ENCODE measurements at places on chromosomes 13 and 19. TPM values are rescaled to one million over a fixed set of nuclear protein-coding genes. Genes with fewer than 3 reads are reported as not detected.
A peak's percentile ranks its signal among the peaks of the same experiment; 100 is the strongest.

CCDC169 gene
- 0.62 TPM for total RNA-seq

ZNF99 gene
- total RNA-seq, result not detected

PINLYP gene
- total RNA-seq, result 0.96 TPM

MRPL34 gene
- total RNA-seq, result 65.1 TPM

HSH2D gene
- total RNA-seq, result not detected

ZNF575 gene
- total RNA-seq, result 1.3 TPM

FREM2 gene
- total RNA-seq, result 0.67 TPM

GPC6 gene
- 81.8 TPM for total RNA-seq

LHB gene
- not detected for total RNA-seq

STX10 gene
- 39.7 TPM for total RNA-seq

ANO8 gene
- 9.0 TPM for total RNA-seq

RFPL4AL1 gene
- not detected for total RNA-seq

LRRC4B gene
- total RNA-seq, result not detected

CLPTM1 gene
- total RNA-seq, result 115 TPM

CFD gene
- total RNA-seq, result 0.65 TPM

GRCh38 chr19:6087074-6087571 lies 23.2 kb downstream of the RFX2 start:
- DNase-seq, result no peak

DNA sequence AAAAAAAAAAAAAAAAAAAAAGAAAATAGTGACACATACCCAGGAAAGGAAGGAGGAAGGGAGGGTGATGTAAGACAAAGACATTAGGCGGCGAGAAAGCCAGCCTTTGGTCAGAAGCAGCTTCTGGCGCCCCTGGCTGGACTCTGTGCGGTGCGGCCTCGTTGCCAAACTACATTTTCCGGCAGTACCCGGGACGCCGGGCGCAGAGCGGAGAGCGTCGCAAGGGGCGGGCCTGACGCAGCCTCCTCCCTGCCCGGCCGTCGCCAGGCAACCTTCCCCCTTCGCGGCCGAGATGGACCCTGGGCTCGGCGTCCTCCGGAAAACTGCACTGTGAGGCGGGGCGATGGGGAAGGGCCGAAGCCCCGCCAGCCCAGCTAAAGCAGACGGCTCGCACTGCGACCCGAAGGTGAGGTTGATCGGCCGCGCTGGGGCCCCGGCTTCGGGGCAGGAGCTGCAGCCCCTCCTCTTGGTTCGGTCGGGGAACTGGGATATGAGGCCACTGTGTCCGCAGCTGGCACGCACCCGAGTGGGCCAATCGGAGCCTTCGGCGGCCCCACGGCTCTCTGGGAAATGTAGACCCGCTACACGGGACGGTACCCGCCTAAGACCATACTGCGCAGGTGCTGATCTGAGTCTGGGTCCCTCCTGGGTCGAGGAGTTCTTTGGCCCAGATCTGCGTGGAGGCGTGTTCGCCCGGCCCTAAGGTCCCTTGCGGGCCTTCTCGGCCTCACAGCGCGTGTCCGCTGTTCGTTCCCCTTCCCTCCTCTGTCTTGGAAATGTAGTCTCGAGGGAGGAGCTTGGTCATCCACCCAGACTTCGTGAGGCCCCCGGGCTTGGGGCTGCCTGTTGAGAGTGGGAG lies 2.3 kb upstream of the MZF1 start:
- peak; percentile 78 for DNase-seq

- DNase-seq, result no peak
Measured at GRCh38 chr19:986083-986482, 1.9 kb downstream of the WDR18 start.

DNA sequence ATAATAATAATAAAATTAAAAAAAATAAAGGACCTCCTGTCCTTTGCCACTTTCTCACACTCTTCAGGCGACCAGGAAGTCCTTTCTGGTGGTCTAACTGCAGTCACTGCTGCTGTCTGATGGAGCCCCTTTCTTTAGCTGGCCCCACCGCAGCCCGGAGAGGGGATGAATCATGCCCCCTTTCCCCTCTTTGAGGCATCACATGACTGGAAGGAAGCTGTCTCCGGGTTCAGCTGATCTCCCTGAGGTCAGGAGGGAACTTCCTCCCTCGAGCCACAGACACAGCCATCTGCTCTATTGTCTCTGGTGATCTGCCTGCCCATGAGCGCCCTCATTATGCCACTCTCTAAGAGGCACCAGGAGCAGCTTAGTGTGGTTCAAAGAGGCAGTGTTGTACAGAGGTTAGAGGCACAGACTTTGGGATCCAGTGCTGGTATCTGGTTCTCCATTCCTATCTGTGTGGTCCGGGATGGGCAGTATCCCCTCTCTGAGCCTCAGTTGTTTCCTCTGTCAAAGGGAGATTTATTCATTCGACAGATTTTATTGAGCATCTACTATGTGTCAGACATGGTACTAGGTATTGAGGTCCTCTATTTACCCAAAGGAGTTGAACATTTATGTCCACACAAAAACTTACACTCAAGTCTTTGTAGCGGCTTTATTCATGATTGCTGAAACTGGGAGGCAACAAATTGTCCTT lies 30.0 kb downstream of the VAV1 start:
- DNase-seq, result no peak

DNA sequence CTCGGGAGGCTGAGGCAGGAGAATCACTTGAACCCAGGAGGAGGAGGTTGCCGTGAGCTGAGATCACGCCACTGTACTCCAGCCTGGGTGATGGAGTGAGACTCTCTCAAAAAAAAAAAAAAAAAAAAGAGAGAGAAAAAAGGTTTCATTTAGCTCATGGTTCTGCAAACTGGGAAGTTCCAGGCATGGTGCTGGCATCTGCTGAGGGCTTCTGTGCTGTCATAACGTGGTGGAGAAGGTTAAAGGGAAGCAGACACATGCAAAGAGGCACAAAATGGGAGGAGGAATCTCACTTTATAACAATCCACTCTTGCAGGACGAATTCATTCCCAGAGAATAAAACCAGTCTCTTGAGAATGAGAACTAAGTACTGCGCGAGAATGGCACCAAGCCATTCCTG lies 34.9 kb upstream of the SIAH3 start:
- DNase-seq, result no peak

DNA sequence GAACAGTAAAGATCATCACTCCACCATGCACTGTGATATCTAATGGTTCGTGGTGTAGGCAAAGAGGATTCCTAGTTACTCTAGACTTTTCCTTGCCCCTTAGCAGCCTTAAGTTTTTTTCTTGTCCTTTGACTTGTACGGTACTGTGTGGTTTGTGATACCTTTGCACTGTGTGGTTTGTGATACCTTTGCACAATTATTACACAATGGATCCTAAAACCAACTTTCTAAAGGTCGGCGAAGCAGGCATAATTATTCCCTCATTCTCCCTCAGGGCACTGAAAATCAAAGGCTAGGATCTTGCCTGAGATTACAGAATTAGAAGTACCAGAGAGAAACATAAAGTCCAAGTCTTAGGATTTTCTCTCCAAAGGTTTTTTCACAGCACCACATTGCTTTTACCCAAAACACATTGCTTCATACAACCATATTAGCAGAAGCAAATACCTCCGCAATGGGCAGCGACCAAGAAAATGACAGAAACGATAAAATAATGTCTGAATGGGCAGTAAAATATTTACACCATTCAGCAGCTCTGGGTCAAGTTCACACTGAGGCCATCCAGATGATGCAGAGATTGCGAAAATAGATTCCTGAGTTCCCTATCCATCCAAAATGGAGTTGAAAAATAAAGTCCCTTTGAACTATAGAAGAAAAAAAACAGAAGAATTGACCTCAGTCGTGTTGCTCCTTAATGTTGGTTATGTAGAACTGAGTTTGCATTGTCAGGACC lies 106.4 kb downstream of the FGF14 start:
- peak; percentile 16 for DNase-seq

- DNase-seq, result no peak
Measured at GRCh38 chr19:31903979-31904378, 441.4 kb upstream of the ZNF507 start.

- no peak for DNase-seq
Measured at GRCh38 chr13:97630725-97631124, 196.8 kb downstream of the RAP2A start.

- peak; percentile 44 for DNase-seq
Measured at GRCh38 chr19:13401388-13401787, 104.9 kb downstream of the CACNA1A start.

DNA sequence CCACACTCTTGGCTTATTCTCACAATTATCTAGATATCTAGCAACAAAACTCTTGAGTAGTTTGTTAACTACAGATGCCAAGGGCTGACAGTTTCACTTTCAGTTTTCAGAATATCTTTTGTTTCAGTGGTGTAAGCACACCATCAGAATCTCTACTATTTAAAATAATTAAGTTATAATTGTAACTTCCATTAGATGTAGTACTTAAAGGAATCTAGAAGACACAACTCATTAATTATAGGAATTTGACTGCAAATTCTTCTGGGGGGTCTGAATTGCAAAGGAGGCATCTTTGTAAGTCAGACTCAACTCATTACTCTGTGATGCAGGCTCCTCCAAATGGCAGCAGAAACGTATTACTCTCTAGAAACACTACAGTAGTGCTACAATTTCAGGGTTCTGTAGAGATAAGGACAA lies 44.9 kb upstream of the USPL1 start:
- DNase-seq, result peak; percentile 64

- DNase-seq, result peak; percentile 99
Measured at GRCh38 chr13:33251131-33251661, 34.4 kb downstream of the STARD13 start.

DNA sequence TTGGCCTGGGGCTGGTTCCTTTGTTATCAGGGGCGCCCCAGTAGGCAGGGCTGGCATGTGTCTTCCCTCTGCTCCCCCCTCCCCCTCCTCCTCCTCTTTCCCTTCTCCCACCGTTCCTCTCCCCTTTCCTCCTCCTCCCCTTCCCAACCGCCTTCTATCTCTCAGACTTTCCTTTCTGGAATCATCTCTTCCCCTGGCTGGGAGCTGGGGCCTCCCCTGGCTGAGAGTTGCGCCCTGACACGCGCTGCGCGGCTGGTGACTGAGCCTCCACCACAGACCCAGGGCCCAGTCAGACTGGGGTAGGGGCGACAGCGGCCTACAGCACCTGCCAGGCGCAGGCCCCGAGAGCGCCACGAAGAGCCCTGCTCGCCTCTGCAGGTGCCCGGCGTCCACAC lies 2.8 kb downstream of the PNMA8B start:
- no peak for DNase-seq

DNA sequence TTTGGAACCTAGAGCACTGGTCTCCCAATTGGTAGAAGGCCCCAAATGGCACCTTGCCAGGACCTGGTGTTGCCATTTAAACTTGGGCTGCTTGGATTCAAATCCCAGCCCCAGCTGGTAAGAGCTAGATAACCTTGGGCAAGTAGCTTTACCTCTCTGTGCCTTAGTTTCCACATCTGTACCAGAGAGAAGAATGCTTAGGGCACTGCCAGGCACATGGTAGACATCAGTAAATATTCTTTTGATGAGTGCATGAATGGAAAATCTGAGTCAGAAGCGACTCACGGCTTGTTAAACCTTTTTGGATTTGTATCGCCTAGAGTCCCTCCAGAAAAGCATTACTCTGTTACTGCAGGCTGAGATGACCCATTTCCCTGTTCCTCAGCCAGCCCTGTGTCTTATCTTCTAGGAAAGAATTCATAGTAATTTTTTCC lies 90.9 kb downstream of the SIPA1L3 start:
- peak; percentile 97 for DNase-seq

- peak; percentile 5 for DNase-seq
Measured at GRCh38 chr13:108595436-108596274, 33.8 kb upstream of the MYO16 start.

- no peak for DNase-seq
Measured at GRCh38 chr19:3483226-3483628, at the start of gene SMIM44. Gene SMIM44 (minus strand): TSS chr19:3483441. CDS start chr19:3483403, 38 bp downstream.

DNA sequence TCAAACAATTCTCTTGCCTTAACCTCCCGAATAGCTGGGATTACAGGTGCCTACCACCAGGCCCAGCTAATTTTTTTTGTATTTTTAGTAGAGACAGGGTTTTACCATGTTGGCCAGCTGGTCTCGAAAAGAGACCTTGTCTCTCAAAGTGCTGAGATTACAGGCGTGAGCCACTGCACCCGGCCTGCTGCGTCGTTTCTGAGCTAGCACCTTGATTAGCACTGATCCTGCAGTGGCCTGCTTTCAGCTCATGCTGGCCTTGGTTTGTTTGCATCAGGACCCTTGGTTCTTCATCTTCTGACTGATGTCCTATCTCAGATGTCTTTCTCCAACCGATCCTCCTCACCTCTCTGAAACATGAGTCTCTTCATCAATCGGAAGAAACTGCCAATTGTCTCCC lies 4.9 kb upstream of the TFDP1 start:
- DNase-seq, result no peak

GRCh38 chr19:13016245-13016627 lies 21.0 kb downstream of the NFIX start:
- no peak for DNase-seq

GRCh38 chr13:99295488-99296252 lies 11.5 kb downstream of the GPR183 start:
- DNase-seq, result no peak

GRCh38 chr13:112895521-112896465 lies 73.2 kb upstream of the MCF2L start:
- no peak for DNase-seq

GRCh38 chr19:2888731-2889224 lies 11.9 kb upstream of the ZNF57 start:
- DNase-seq, result no peak

- DNase-seq, result no peak
Measured at GRCh38 chr13:25857830-25858229, 194.0 kb downstream of the SHISA2 start.
